ENCODE measurements at places on chromosomes 2 and 18.

GRCh38 chr2:48600917-48601316, 16.7 kb upstream of the GTF2A1L start:
- no peak for DNase-seq

GRCh38 chr2:201854841-201855240, 48.5 kb downstream of the CDK15 start:
- DNase-seq: no peak

GRCh38 chr2:26412091-26412673, 10.5 kb downstream of the DRC1 start:
- no peak for DNase-seq

GRCh38 chr2:175049661-175050060, 44.5 kb upstream of the CHN1 start:
- no peak for DNase-seq

DNA sequence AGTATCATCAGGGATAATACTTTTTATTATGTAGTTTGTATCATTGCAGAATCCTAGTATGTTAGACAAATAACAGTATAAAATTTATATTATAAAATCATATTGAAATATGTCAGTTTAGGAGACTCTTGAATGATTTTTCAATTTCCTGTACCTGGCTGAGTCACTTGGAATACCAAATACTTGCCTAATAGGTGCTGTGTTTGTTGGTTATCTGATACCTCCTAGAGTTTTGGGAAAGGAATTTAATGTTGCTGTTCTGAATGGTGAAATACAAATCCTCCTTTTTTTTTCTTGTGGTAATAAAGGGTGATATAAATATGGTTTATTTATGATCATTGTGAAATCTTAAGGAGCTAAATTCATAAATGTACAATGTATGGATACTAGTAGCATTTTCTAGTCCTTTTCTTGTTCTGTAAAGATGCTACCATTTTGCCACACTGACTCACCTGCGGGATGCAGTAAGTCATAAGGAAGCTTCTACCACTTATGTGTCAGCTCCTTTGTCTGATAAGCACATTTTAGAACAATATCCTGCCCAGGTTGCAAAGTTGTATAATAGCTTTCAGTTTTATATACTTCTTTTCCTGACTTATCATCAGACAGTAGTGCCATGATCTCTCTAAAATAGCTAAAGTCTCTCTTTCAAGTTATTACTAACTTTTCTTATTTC, 465.5 kb downstream of the XIRP2 start:
- no peak for DNase-seq

- no peak for DNase-seq
Measured at GRCh38 chr2:216477283-216478035, 21.2 kb upstream of the RPL37A start.

DNA sequence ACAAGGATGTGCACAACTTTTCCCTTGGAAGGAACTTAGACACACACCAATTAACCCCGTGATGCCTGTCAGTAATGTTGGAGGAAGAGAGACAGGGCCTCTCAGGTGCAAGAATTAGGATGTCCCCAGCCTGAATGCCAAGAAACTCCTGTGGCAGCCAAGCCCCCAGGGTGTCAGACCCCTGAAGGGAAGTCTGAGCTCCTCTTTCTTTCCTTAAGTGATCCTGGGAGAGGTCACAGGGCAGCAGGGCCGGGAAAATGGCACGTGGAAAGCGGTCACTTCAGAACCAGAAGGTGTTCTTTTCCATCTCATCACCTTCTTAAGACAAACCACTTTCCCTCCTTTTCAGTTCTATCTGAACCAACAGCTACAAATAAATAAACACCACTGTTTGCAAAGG, 185.9 kb downstream of the ANAPC1 start:
- no peak for DNase-seq

- no peak for DNase-seq
Measured at GRCh38 chr2:216426938-216427337, 14.7 kb downstream of the SMARCAL1 start.

- DNase-seq: no peak
Measured at GRCh38 chr2:43207553-43208300, 18.7 kb downstream of the ZFP36L2 start.

DNA sequence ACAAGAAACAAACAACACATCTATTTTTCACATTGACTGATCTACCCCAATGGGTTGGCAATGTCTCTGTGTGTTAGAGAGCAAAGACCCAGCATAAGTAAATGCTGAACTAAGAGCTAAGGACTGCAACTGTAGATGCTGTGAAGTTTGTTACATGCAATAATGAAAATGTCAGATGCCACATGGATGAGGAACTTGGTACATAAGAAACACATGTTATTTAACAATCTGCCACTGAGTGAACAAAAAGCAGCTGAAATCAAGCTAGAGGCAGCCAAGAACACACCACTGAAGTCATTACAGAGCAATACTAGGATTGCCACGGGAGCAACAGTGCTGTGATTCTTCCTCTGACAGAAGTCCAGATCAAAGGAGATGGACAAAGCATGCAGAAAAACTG, 389.4 kb downstream of the CDH2 start:
- DNase-seq: peak; percentile 15

GRCh38 chr18:13220361-13220991, 1.9 kb downstream of the LDLRAD4 start:
- DNase-seq: no peak

DNA sequence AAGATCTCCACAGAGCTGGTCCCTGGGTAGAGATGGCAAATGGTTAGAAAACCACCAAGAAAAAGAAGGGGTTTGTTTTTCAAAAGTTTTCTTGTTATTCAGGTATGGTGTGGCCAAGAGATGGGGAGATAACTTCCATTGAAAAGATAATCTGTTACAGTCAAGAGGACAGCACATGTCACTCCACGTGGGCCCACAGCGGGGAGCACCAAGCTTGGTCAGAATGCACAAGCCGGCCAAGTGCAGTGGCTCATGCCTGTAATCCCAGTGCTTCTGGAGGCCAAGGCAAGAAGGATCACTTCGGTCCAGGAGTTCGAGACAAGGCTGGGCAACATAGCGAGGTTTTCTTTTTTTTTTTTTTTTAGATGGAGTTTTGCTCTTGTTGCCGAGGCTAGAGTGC, 6.0 kb upstream of the LCLAT1 start:
- DNase-seq: no peak

- DNase-seq: no peak
Measured at GRCh38 chr2:156356014-156356754, 23.7 kb upstream of the NR4A2 start.

DNA sequence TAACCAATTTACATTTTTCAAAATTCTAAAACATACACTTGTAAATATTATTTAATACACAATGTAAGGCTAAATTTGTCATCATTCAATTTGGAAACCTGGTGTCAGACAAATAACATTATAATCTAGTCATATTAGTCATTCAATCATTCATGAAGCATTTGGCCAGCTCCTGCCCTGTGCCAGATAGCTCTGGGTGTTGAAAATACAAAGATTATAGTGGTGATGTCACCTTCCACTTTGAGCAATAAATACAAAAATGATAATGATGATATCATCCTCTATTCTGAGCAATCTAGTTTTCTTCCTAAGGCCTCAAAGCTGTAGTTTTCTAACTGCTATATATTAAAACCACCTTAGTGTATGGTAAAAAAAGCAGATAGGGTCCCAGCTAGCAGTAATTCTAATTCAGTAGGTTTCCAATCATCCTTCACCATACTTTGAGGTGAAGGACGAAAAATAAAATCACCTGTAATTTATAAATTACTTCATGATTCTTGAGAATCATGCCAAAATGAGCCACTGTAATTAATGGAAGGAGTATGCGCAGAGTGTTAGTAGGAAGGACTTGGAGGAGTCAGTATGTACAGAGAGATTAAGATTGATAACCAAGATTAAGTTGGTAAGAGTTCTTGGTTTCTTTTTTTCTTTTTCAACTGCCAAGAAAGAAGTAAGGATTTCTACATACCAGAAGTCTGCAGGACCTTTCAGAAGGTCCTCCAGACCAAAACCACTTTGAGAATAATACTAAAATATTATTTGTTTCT, 23.2 kb downstream of the MEMO1 start:
- no peak for DNase-seq

DNA sequence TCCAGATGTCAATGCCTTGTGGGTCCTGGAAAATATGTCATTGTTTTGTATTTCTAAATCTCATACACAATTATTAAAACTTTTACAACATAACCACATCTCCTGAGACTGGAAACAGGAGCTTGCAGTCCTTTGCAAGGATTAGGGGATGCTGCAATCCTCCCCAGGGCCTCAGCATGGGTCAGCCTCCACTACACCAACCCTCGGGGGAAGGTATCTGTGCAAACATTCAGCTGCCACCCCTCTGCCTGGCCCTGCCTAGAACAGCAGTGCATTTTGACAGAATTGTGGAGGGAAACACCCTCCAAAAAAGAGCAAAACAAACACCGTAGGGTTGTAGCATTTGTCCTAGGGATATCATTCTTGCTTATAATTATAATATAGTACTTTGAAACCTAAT, 4.2 kb upstream of the UPP2 start:
- no peak for DNase-seq

DNA sequence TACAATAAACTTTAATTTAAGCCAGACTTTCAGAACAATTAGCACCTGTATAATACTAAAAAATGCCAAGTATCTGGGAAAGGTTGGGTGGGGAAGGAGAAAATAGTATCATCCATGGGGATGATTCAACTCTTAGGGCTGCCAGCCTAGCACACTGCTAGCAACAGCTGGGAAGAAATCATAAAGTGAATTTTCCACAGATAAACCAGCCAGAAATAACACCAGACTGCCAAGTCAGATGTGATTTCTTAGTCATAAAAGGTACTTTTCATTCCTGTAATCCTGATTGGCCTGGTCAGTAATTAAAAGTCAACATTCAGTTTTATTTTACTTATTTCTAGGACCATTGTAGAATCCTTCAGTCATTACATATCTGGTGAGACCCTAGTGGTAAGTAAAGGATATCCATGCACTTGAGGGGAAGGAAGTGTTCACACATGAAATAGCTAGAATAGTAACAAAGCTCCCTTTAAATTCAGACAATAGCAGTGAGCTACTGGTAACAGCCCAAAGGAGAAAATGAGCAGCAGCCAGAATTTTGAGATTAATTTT, 59.4 kb downstream of the LIMS1 start:
- DNase-seq: peak; percentile 64

Measured in eye (tissue), 1 donor.